Astrocyte of the spinal cord (primary cell): ENCODE measurements at places on chromosomes 6 and 20.

GRCh38 chr6:52990342-52990741 lies 4.7 kb downstream of the GSTA4 start:
- peak; percentile 25 for DNase-seq

GRCh38 chr6:15881150-15881549 lies 218.3 kb upstream of the DTNBP1 start:
- no peak for DNase-seq

GRCh38 chr20:63836458-63837344 lies 5.6 kb upstream of the ZBTB46 start:
- no peak for DNase-seq

DNA sequence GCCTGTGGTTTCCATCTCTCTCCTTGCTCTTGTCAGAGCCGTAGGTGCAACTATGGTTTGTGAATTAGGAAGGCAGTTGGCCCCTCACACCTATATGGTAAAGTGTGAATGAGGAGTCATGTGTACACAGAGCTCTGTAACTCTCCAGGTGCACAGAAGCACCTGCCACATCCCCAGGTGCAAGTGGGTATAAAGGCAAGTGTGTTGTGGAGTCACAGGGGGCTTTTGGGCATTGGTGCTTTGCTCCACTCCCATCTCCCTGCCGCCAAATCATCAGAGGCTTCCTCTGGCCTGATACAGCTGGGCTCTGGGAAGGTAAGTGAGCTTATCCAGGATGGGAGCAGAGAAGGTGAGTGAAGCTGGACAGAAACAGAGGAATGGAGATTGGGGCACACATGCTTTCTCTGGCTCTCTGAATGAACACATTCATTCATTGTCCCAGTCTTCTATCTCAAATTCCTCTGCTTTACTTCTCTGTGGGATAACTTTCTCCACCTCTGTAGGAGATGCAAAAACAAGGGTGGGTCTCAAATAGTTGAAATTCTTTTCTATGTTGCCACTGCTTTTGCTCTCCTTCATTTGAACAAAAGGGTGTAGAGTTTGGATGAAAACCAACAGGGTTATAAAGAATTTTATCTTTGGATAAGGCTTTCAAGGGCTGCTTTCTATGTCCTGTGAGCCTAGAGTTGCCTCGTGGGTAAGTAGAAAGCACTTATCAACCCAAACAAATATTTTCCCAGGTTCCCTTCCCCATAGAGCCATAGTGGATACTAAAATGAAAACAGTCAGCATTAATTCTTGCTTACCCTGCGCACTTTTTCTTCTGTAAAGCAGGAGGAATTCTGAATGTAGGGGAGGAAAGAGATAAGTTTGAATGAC lies 45.0 kb upstream of the RIPOR2 start:
- no peak for DNase-seq

GRCh38 chr6:157976345-157977175 lies 5.1 kb upstream of the SYNJ2 start:
- DNase-seq, result no peak

DNA sequence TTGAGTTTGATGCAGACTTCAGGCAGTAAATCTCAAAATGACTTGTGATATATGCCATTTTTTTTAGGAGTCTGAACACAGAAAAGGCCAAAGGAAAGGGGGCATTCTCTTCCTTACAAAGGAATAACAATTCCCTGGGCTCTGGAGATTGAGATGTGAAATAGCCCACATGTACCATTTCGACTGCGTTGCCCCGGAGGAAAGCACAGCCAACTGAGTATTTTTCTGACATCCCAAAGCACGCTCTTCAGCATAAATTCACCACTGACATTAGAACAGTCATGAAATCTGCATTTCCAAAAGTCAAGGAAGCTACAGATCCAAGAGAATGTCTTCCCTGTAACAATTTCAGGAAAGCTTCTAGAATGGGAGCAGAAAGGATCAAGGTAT lies 7.8 kb downstream of the ELOVL2 start:
- no peak for DNase-seq

DNA sequence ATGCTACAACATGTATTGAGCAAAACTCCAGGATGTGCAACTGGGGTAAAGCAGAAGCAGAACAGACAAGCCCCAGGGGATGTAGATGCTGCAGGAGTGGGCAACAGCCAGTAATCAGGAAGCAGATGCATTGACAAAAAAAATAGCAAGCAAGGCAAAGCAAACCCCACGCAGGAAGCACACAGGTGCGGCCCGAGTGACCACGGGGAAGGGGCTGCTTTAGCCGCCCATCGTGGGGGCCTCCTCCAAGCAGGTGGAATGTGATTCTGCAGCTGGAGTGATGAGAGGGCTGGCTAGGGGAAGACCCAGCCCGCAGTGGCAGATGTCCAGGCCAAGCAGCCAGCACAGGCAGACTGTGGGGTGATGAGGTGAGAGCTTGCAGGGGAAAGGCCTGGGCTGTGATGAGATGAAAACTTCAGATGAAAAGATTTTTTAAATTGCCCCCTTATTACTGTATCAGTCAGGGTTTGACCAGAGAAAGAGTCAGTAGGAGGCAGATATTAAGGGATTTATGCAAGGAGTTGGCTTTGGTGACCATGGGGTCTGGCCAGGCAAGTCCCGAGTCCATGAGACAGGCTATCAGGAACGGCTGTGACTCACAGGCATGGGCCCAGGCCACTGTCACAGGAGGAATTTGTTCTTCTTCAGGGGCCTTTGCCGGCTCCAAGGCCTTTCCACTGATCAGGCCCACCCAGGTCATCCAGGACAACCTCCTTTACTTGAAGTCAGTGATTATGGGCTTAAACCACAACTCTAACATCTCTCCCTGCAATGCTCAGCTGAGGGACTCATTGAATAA lies 207.6 kb downstream of the ANKRD60 start:
- DNase-seq, result no peak

DNA sequence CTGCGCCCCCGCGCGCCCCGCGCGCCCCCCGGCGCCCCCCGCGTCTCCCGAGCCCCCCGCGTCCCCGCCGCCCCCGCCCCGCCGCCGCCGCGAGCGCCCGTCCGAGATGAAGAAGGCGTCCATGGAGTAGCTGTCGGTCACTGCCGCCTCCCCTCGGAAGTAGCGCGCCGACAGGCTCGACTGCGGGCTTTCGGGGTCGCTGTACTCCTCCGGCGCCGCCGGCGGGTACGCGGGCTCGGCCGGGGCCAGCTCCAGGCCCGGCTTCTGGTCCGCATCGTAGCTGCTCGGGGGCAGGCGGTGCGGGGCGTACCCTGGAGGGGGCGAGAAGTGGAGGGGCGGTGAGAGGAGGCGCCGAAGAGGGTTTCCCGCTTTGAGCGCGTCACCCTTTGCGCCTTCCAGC lies 11.2 kb upstream of the SRXN1 start:
- DNase-seq, result no peak
